ENCODE measurements at places on chromosomes 7 and 10.

- no peak for DNase-seq
These were observed 171.8 kb upstream of the CDK1 start for GRCh38 chr10:60606343-60607080.

DNA sequence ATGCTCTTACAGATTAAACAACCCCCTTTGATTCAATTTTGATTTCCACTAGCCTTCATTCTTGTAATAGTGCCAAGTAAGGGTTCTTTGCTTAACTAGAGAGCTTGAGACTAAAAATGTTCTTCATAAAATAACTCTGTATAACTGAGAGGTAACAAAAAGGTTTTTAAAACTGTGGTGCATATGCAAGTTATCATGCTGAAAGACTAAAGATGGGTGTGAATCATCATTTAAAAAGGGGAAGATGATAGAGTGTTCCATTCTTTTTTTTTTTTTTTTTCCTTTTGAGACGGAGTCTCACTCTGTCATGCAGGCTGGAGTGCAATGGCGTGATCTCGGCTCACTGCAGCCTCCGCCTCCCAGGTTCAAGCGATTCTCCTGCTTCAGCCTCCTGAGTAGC, 11.1 kb downstream of the MDFIC start:
- DNase-seq: no peak

- DNase-seq: no peak
These were observed 114.0 kb upstream of the INSYN2A start for GRCh38 chr10:127310430-127310829.

DNA sequence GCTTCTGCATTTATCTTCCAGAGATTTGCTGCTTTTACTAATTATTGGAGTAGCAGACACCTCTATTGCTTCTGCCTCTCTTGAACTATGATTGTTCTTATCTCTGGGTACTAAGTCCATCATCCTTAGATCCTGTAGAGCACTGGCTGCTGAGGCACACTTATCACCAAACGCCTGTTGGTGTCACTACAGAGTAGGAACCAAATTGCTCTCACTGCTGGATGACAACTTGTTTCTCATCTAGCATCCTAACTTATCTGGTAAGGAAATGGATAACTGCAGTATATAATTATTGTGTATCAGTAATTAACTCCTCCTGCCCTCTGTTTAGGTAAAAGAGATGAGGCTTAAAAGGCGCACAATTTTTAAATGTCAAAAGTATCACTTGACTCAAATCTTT, 1059.4 kb downstream of the NRG3 start:
- DNase-seq: no peak

- DNase-seq: no peak
These were observed 97.0 kb downstream of the ABLIM1 start for GRCh38 chr10:114561008-114561523.

DNA sequence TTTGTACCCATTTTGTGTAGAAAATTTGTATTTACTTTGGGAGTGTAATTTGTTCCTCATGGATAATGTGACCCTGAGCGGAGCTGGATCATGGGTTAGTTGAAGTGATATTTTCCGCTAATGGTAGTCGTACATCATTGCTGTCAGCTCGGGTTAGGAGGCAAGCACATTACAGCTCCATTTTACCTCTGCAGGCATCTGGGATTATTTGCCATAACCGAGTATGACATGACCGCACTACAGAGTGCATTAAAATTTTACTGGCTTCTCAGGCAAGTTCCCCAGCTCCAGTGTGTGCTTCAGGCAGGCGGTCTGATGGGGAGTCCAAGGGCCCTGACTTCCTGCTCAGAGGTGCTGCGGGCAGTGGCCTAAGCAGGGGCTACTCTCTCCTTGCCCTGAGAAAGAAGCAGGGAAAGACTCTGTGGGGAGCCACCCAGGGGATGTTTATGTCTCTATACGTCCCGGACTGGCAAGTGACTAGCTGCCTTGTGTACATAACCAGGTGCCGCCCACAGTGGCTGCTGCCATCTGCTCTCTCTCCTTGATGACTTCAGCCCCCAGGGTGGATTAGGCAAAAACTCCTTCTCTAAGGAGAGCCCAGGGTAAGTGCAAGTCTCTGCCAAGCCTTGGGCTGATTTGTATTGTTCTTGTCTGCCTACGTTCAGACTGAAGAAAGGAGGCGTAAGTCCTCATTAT, 685.3 kb upstream of the GALNT17 start:
- no peak for DNase-seq

- no peak for DNase-seq
These were observed 29.5 kb downstream of the ZCCHC24 start for GRCh38 chr10:79415736-79416577.

DNA sequence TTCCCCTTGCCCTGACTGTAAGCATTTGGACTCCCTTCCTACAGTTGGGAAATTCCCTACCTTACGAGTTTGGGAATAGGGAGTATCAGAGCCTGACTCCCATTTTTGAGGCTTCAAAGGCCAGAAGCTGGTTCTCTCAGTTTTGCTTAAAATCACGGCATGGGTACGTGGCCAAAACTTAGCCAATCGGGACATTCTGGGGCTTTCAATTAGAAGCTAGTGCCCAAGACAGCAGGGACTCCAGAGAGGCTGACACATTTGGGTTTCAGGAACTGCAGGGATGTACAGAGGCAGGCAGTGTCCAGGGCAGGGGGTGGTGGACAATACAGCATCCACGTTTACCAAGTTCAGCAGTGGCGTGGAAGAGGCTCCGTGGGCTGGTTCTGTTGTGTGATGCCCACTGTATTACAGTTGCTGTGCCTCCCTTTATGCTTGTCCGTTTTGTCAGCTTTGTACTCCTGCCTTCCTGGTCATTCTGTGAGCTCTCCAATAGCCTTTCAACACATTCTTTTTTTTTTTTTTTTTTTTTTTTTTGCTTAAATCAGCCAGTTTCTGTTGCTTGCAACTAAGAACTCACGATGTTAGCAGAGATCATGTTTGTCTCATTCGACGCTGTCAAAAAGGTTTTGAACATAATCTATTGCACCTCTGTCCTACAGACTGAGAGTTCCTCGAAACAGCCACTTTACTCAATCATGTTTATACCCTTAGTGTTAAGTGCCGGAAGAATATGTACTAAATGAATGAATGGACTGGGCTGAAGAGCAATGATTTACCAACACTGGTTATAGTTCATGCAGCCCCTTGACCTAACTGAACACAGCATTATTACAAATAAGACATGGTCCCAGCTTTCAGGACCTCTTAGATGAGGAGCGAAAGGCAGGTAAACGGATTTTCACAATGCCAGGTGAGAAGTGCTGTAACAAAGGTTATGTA, 1.1 kb downstream of the GGCT start:
- DNase-seq: no peak

- DNase-seq: no peak
These were observed 49.3 kb upstream of the ITPRID1 start for GRCh38 chr7:31464601-31465000.

GRCh38 chr7:88046839-88047573, 113.0 kb downstream of the ADAM22 start:
- no peak for DNase-seq

DNA sequence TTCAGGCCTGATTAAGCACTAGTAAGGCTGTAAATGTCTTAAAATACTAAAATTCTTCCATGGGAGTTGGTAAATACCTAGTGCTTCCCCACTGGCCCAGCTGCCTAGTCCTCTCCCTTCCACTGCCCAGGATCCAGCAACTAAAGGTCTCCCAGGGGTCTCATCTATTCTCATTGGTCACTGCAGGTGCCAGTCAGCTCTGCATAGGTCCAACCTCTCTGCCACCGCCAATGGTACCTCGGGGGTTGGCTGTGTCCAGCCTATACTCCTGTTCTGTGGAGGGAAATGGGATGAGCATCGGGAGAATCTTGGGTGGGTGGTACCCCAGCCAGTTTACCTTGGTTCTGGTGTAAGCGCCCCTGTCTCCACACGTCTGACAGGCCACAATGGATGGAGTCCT, 6.1 kb upstream of the CREB5 start:
- DNase-seq: no peak

- DNase-seq: no peak
These were observed 81.0 kb downstream of the HACD1 start for GRCh38 chr10:17536221-17536620.

DNA sequence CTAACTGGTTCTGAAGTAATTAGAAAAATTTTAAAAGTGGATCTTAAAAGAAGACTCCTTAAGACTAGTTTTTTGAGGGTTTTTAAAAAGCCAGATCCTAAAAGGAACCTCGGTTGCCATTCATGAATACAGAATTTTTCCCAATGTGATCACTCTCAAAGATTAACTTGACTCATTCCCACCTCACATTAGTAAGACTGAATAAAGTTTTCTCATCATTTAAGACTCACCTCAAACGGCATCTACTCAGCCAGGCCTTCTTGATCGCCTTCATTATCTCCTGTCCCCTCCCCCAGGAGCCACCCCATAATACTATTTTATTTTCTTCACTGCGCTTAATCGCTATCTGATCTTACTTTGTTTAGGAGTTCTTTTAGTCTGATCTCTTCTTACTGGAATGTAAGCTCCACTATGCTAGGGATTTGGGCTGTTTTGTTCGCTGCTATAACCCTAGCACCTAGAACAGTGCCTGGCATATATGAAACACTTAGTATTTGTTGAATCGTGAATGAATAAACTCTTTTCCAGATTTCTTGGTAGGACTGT, 55.9 kb upstream of the PCGF5 start:
- no peak for DNase-seq

GRCh38 chr7:10121631-10122030, 852.0 kb upstream of the PHF14 start:
- no peak for DNase-seq

GRCh38 chr7:133275008-133275407, 22.1 kb downstream of the EXOC4 start:
- DNase-seq: no peak

- no peak for DNase-seq
These were observed 12.0 kb upstream of the AKR1B1 start for GRCh38 chr7:134470864-134471263.

GRCh38 chr10:71632200-71632820, 87.3 kb downstream of the C10orf105 start:
- DNase-seq: no peak

DNA sequence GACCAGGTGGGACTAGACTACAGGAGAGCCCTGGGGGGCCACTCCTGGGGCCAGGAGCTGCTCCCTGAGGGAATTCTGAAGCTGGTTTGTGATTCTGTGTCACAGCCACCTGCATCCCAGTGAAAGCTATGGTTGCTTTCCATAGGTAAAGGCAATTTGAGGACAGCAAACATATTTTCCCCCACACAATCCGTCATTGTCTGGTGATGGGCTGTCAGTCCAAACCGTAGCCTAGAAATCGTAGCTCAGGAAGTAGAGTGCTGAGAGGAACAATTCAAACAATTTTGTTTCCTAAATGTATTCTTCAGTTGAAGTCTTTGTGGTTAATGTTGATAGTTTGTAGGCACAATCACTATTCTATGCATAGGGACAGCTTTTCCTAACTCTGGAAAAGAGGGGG, 106.0 kb upstream of the INSYN2A start:
- DNase-seq: no peak

- DNase-seq: no peak
These were observed 488.5 kb upstream of the ANKRD30A start for GRCh38 chr10:36636879-36637278.

GRCh38 chr7:72235351-72235750, 176.8 kb downstream of the CALN1 start:
- no peak for DNase-seq

DNA sequence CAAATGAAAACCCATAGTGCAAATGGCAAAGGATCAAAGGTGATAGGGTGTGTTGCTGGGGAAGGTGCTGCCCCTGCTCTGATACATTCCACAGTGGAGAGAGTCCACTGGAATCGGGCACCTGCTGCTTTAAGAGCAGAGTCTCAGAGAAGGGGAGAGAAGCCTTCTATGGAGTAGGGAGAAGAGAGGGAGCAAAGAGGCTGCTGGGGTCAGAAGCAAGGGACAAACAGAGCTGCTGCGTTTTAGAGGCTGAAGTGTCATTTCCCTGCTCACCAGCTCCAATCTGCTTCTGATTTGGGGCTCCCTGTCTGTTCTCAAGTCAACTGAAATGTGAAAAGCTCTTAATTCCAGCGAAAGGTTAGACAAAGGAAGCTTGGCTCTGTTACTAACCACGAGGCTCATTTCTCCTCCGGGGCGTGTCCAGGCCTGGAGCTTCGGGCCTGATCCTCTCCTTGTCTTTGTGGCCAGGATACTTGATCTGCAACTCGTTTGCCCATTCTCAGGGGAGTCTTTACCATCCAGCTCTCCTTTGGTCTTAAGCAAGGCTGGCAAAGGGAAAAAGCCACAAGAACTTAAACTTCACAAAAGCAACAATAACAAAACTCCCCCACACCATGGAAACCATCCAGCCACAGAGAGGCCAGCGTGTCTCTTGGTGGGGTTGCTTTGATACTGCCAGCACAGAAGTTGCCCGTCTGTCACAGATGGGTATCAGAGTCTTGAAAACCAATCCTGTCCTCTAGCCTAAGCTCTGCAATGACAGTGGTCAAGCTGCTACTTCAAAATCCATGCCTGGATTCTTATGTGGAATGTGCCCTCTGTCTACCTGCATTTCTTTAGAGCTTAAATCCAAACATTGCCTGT, 692.6 kb downstream of the SUGCT start:
- no peak for DNase-seq

- DNase-seq: no peak
These were observed 44.2 kb upstream of the RNF148 start for GRCh38 chr7:122746948-122747347.

GRCh38 chr7:13153266-13153665, 465.8 kb downstream of the ARL4A start:
- DNase-seq: no peak

DNA sequence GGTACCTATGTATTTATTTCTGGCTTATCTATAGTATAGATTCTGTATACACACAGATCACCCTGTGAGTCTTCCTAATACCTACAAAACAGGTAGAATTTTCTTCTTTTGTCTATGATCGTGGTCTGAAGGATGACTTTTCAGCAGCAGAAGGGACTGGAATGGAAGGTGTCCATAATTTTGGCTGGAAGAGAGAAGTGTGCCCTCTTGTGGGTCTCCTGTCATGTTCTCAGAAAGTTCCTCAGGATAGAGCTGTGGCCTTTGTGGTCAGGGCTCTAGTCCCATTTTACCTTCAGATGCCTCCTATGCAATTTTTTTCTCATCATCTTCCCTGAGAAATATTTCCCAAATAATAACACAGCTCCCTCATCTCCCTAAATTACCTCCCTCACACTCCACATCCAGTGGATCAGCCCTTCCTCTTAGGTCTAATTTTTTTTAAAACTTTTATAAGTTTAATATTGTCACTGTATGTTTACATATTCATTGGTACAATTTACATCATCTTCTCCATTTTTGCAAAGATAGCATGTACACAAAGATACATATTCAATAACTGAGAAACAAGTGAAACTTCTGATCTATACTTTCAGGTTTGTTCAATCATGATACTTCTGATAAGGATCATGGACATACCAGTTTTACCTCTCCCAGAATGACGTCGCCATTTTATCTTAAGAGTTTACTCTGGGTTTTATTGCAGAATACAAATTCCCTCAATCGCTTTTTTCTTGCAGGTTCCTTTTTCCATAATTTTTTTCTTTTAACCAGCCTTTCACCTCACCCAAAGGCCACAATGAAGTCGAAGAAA, 112.7 kb downstream of the REEP3 start:
- no peak for DNase-seq
